ENCODE measurements at places on chromosomes 6 and 20.

GRCh38 chr6:147715035-147715434 is 206.5 kb downstream of the SAMD5 start:
- no peak for DNase-seq

DNA sequence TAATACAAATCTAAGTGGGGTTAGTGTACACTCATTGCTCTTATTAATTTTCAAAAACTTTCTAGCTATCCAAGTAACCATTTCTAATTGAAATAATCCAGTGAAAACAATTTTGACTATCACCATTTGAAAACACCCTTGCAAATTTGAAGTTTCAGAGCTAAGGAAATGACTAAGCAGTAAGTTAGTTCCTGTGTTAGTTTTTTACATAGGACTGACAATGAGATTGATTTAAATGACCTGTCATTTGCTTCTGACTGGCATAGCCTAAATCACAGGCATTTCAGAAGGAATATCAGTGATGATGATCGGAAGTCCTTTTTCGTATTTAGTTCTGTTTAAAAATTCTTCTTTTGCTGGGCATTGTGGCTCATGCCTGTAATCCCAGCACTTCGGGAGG is 27.0 kb downstream of the STK4 start:
- no peak for DNase-seq

- DNase-seq, result no peak
Measured at GRCh38 chr6:89662659-89663223, 24.2 kb upstream of the LYRM2 start.

GRCh38 chr20:36155991-36156390 is 1.5 kb downstream of the EPB41L1 start:
- no peak for DNase-seq

GRCh38 chr20:62361799-62362589 is 5.1 kb downstream of the LAMA5 start:
- no peak for DNase-seq

DNA sequence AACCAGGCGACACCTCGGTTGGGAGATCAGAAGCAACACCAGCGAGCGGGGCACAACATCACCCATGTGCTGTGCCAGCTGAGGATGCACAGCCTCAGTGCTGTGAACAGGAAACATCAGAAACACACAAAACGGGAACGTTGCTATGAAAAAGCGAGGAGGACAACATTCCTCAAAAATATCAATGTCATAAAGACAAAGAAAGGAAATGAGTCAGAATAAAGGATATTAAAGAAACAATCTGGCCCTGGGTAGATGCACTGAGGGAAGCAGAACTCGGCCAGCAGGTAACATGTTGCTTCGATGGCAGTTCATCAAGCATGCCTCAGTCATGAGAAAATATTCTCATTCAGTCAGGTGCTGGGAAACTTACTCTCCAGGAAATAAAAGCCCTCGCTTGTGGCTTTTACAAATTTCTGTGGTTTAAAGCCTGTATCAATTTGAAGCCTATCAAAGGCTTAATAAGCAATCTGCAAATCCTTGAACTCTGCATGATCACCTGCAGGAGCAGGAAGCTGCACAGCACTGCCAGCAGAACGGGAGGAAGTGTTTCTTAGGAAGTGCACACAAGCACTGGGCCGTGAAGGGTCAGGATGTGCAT is 77.5 kb downstream of the GINS1 start:
- DNase-seq, result no peak

DNA sequence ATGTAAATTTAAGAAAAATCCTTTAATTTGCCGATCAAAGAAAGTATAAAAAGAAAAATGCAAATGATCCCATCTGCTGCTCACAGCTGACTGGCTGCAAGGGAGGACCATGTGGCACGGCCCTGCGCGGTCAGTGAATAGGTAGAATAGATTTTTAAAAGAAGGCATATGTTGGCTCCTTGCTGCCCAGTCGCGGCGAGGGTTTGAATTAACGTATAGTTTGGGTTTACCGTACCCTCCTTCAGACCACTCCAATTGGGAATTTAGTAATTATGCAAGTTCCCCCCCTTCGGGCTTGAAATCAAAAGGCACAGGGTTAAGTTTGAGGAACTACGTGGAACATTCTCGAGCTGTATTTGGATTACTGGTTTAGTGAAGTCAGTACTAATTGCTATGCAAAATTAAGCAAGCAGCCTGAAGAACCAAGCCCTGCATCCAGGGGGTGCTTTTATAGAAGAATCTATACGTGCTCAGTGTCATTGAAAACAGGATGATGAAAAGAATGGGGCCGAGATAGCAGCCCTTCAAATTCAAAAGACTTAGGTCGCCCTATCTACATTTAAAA is 1.1 kb upstream of the BEND3 start:
- DNase-seq, result no peak

GRCh38 chr20:57212534-57213276 is 53.7 kb downstream of the BMP7 start:
- DNase-seq, result peak; percentile 92

- no peak for DNase-seq
Measured at GRCh38 chr6:34094474-34095135, 51.3 kb downstream of the GRM4 start.

DNA sequence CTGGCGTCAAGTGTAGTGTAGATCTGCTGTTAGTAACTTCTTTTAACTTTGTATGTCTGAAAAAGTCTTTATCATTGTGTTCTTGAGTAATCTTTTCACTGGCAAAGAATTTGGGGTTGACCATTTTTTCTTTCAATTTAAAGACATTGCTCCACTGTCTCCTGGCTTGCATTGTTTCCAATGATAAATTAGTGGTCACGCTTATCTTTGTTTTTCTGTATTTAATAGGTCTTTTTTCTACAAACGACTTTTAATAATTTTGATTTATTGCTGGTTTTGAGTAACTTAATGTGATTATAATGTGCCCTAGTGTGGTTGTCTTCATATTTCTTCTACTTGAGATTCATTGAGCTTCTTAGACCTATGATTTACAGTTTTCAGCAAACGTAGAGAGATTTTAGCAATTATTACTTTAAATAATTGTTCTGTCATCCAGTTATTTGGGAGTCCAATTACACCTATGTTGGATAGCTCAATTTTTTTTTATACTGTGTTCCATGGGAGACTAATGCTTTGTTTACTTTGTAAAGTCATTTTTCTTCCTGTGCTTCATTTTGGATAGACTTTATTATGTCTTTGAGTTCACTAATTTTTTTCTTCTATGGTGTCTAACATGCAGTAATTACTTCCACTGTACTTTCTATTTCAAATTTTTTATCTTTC is 38.3 kb upstream of the HEY2 start:
- no peak for DNase-seq

DNA sequence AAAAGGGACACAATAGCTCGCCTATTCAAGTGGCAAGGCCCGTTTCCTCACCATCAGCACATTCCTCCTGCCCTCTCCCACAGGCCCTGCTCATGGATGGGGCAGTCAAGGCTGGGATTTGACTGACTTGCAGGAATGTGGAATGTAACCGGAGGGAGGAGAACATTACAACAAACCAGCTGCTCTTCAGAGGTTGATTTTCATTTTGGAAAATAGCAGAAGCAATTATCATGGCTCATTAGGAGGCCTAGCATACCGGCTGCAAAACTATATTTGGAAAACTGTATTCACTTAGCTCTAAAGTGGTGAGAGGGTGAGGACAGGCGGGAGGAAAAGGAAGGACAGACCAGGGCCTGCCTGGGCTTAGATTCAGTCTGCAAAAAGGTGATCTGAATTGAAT is 283.7 kb downstream of the CD83 start:
- DNase-seq, result no peak

DNA sequence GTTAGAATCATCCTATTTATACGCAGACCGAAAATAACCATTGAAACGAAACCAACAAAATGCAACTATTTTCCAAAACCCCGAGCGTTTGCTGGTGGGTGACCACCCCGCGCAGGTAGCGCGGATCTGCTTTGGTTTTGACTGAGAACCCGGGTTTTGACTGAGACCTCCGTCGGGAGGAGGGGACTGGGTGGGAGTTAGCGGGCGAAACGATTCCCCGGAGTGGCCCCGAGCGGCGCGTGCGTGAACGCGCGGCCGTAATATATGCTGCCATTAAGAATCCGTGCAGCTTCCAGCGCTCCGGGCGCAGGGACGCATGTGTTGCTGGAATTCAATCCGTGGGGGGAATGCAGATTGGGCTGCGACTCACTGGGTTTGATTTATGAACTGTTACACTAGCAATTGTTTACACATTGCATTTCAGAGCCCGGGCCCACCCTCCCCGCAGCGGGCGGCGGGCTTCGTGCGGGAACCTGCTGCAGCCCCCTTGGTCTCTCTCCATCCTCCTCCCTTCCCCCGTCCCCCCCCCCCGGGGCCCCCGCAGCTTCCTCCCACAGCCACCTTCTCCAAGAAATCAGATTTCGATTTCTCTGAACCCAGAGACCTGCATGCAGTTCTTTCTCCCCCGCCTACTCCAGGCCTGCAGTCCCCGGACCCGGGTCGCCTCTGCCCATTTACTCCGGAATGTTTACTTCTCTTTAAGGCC is 9.9 kb downstream of the NRN1 start:
- DNase-seq, result peak; percentile 57

- DNase-seq, result peak; percentile 83
Measured at GRCh38 chr6:35370124-35370741, 27.9 kb downstream of the PPARD start.

- no peak for DNase-seq
Measured at GRCh38 chr6:113755449-113756289, 101.5 kb upstream of the MARCKS start.

- no peak for DNase-seq
Measured at GRCh38 chr6:134532694-134533624, 215.0 kb upstream of the SGK1 start.

GRCh38 chr6:134182528-134182927 is 130.1 kb upstream of the SLC2A12 start:
- DNase-seq, result no peak

DNA sequence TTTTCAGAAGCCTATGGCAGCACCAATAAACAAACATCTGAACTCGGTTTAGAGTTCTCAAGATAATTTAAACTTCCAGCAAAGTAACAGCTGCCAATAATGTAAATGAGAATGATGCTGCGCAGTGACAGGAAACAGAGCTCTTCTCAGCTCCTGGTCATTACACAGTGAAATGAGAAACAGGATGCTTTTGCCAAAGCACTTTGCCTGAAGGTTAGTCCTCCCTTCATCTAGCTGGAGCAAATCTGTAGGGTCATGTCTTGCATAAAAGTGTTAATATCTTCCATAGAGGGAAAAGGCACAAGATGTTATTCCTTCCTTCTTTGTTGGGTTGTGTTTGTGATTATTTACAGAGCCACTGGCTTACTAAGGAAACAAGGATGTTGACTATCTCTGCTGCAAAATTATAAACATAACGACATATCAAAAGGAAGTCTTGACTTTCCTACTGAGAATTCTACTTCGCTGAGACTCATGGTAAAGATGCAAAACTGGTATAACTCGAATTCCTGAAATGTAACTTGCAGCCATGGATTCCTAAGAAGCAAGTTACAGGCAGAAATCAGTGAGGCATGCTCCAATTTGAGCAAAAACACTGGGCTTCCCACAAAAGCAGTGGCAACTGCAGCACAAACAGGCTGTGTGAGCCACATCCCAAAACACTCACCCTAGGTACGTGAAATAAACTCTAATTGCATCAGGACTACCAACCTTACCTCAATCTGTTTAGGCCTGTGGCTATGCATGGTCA is 102.5 kb upstream of the BEND6 start:
- DNase-seq, result no peak

DNA sequence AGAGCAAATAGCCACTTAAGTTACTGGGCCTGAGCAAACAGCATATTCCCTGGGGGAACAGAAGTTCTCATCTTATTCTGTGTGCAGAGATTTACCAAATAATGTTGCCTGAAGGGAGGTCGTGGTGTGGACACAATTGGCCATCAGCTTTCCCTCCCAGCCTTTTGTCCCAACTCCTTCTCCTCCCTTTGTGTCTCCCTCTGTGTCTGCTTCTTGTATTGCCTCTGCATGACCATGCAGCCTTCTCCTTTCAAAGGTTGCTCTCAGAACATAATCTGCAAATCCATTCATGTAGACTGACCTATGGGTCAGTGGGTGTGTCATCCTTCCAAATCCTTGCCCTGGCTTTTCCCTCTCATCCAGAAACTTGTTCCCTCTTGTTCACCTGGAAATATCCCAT is 150.3 kb upstream of the INSM1 start:
- DNase-seq, result no peak

GRCh38 chr6:95110767-95111166 is 466.6 kb upstream of the MANEA start:
- no peak for DNase-seq

- no peak for DNase-seq
Measured at GRCh38 chr6:56640374-56640773, 2.3 kb downstream of the DST start.

DNA sequence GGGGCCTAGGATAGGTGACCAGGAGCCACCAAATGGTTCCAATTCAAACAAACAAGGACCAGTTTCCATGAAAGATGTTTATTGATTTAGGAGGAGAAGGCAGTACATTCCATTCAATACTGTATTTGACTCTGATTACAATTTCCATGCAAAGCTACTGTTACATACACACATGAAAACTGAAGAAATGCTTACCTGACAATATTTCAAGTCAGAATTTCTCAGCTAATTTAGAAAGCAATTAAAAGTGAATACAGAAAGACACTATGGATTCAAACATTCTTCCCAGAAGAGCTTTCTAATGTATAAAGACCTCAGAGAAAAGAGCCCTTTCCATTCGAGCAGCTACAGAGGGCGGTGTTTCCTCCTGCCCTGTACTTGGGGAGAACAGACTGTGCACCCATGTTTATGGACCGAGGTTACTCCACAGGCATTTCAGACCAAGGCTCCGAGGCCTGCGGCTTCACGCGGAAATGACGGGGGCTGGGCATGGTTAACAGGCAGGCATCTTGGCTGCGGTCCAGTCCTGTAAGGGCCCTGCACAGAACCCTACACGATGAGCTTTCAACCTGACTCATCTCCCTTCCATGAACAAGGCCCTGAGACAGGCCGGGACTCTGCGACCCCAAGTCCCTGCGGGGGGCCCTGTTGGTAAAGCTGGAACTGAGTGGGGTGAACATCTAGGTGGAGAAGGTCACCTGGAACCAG is 25.7 kb upstream of the TCFL5 start:
- peak; percentile 80 for DNase-seq

DNA sequence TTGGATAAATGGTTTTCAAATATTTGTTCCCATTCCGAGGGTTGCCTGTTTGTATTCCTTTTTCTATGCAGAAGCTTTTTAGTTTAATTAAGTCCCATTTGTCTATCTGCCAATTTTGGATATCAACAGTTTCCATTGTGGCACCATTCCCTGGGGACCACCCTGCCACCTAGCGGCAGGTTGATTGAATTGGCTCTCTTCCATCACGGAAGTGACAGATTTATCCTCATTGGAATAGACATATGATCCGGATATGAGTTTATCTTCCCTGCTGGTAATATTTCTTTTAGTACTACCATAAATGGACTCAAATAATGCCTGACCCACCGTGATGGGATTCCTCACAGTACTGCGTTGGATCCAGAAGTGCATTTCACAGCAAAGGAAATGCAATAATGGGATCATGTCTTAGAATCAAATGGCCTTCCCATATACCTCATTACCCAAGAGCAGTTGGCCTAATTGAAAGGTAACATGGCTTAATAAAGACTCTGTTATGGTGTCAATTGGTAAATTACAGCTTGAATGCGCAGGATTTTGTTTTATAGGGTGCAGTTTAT is 327.0 kb downstream of the BMP2 start:
- DNase-seq, result no peak

- no peak for DNase-seq
Measured at GRCh38 chr6:168082860-168083513, 4.0 kb upstream of the FRMD1 start.

- DNase-seq, result no peak
Measured at GRCh38 chr6:3575166-3575565, 118.3 kb upstream of the SLC22A23 start.

All from AG08396 (cell line).